ENCODE measurements at places on chromosomes 3 and 15.

GRCh38 chr15:63893866-63894661, 60.3 kb upstream of the HERC1 start:
- DNase-seq: no peak

DNA sequence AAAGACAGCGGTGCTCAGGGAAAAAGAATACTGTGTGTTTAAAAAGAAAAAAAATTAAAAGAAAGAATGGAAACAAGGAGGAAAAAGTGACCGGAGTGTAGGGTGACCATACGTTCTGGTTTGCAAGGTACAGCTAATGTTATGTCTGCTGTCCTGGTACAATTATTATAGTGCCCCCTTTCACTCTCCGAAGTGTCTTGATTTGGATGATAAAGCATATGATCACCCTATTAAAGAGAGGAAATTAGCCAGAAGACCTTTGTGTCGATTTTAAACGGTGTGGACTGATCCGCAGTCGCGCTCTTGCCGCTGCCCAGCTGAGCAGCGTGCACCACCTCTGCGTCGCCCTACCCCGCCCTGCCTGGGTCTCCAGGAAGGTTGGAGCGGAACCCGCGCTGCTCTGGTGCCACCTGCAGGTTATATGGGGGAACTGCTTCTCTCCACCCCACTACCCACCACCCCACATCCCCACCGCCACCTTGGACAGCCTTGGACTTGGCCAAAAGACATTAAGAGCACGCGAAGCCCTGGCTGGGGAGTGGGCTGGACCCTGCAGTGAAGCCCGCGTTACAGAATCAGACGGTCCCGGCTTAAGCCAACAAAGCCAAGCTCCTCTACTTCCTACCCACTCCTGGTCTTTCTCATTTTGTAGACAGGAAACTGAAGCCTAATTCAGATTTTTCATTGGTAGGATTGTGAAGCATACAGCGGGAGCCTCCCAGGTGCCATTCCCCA, 41.2 kb upstream of the UBE2Q2 start:
- peak; percentile 72 for DNase-seq

DNA sequence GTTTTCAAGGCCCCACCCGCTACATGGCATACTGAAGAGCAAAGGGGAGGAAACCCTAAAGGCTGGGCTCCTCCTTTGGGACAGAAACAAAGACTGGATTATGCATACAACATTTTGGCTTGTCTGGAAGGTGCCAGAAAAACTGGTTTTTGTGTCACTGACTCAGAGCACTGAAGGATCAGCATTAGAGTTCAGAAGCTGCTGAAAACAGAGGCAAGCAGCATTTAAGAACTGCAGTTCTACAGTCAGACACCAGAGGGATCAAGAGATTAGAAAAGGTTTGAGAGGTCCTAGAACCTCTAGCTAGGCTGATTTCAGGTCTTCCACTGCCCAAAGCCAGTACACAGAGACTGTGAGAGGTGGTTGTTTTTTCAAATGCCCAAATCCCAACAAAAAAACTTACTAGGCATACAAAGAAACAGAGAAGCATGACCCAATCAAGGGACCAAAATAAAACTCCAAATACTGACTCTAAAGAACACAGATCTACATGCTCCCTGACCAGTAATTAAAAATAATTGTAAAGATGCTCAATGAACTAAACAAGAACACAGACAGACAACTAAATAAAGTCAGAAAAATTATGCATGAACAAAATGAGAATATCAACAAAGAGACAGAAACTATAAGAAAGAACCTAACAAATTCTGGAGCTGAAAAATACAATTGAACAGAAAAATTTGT, 91.2 kb downstream of the SENP2 start:
- DNase-seq: no peak

GRCh38 chr3:196666001-196666867, 26.7 kb downstream of the NRROS start:
- peak; percentile 34 for DNase-seq

DNA sequence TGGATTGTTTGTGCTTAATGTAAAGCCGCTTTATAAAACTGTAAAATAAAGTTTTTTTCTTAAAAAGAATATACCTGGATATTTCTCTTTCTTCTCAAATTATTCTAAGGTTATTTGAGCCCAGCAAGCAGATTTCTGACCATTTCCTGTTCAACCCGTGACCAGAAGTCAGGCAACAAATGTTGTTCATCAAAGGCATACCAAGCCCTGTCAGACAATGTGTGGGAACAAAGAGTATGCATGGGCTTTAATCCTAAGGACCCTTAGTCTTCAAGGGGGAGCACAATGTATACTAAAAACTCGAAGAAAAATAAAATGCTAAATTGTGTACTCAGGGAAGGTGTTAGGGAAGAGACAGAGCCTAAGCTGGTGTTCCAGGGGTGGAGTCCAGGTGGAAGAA, 26.6 kb upstream of the PAQR5 start:
- DNase-seq: no peak

- peak; percentile 18 for DNase-seq
These were observed 103.0 kb downstream of the PGPEP1L start for GRCh38 chr15:98904544-98904943.

GRCh38 chr15:99167201-99167600, 62.3 kb downstream of the SYNM start:
- no peak for DNase-seq

DNA sequence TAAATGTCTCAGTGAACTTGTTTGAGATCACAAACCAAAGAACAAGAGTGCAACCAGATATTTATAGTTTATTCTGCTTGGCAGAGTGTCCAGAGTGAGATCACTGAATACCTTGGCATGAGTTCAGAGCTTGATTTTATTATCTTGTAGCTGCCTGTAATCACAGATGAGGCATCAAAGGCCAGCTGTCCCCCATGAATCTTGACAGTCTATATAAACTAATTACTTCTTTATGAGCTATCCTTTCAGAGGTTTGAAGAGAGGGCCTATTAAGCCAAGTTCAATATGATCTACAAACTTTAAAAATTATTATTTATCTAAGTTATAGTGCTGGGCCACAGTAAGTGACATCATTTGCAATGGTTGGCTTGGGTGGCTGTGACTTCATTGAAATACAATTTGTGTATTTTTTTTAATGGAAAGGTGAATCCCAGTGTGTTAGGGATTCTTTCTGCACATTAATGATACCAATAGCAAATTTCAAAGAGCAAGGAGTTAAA, 251.5 kb downstream of the CLSTN2 start:
- peak; percentile 14 for DNase-seq

GRCh38 chr3:103184772-103185171, 750.0 kb downstream of the ZPLD1 start:
- DNase-seq: no peak

DNA sequence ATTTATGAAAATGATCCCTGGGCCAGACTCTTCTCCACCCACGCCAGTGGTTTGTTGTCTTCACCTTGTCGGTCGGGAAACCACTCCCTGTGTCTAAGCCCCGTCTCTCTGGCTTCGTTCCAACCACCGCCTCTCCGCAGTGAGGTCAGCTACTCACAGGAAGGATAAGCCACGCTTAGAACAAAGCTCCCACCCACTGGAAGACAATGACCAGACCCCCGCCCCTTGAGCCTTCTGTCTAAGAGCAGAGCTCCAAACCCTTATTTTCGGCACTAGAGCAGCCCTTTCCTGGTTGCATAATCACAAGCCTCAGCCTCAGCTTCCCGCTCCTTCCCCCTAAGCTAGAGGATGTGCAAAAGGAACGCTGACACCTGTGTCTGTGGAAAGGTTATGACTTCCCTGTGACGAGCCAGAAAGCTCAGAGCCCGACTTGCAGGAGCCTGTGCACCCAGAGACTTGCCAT, 114.9 kb upstream of the MEF2A start:
- DNase-seq: no peak

DNA sequence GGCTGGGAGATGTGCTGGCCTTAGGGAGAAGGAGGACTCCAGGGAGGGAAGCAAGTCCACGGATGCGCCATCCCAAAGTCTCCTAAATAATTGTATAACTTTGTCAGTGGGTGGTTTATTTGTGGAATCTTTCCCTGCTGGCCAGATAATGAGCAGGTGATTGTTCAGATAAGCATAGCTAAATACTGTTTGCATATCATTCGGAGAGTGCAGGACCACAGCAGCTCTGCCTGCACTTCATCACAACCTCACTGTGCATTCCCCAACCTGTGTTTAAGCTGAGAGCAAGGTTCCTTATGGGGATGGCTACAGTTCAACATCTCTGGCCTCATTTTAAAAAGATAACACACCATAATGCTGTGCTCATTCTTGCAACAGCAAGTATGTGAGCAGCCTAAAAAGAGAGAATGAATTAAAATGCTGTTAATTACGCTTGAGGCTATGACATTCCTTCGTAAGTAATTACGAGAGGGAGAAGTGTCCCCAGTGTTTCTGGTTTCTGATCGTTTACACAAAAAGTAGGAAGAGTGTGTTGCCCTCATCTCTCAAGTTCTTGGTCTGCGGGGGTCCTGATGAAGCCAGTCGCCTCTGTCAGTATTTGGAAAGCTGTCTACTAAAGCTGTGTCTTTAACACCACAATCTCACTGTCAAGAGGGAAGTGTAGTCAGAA, 272.0 kb upstream of the RORA start:
- DNase-seq: no peak

GRCh38 chr15:70880781-70881180, 11.5 kb downstream of the THAP10 start:
- no peak for DNase-seq
